ENCODE measurements at places on chromosomes 7 and 10.

DNA sequence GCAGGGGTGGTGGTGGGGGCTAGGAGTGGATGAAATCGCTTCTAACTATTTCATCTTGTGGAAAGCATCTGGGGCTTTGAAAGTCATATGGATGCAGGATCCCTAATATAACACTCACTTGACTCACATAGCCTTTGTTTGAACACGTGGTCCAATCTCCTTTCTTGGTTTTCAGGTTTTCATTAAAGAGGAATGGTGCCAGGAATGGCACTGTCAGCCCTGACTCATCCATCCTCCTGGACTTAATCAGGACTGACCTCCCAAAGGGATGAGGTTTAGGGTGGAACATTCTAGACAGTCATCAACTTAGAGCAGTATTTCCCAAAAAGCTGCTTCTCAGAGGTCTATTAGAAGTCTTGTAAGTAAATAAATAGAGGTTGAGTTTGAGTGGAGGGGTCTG is 162.0 kb upstream of the PLXNA4 start:
- H3K27me3 ChIP-seq: 0 out of 3 replicates have a peak, but pooled peaks cover 4% of the 10 kb centered on the region
- no peak overlapping the region for H3K4me3 ChIP-seq
- no peaks in the 10 kb centered on the region for H3K36me3 ChIP-seq
- no peak overlapping the region for H3K27ac ChIP-seq

- no peak for DNase-seq
- peaks cover 15% of the 10 kb centered on the region for H3K4me1 ChIP-seq
- peaks cover 1% of the 10 kb centered on the region for H3K36me3 ChIP-seq
- no peaks in the 10 kb centered on the region for H3K27me3 ChIP-seq
These were observed 14.9 kb downstream of the DUSP5 start for GRCh38 chr10:110512461-110513187.

GRCh38 chr10:61262486-61263261 is 190.5 kb downstream of the TMEM26 start:
- H3K36me3 ChIP-seq: no peaks in the 10 kb centered on the region
- H3K27ac ChIP-seq: no peak overlapping the region
- DNase-seq: no peak
- no peak overlapping the region for H3K4me3 ChIP-seq
- H3K27me3 ChIP-seq: no peaks in the 10 kb centered on the region

DNA sequence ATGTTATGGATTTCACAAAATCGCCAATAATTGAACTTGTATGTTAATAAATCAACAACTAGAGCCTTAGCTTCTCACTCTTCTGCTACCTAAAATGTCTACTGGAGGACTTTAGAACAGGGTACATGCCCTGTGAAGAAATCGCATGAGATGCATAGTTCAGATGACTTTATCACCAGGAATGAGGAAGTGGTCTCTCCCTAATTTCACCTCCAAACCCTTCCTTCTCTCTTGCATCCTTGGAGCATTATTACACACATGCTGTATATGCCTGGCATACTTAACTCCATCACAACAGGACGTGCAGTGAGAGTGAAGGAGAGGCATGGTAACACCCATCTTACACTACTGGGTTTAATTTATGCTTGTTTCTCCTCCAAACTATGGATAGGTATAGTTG is 27.8 kb downstream of the RHEB start:
- peaks cover 35% of the 10 kb centered on the region for H3K4me1 ChIP-seq
- no peaks in the 10 kb centered on the region for H3K27me3 ChIP-seq
- no peak overlapping the region for H3K4me3 ChIP-seq
- DNase-seq: peak; percentile 51
- H3K27ac ChIP-seq: no peak overlapping the region
- H3K36me3 ChIP-seq: 0 out of 2 replicates have a peak, but pooled peaks cover 3% of the 10 kb centered on the region

- no peak for DNase-seq
- H3K27me3 ChIP-seq: peaks cover 19% of the 10 kb centered on the region
- no peak overlapping the region for H3K27ac ChIP-seq
- no peaks in the 10 kb centered on the region for H3K36me3 ChIP-seq
- peaks cover 37% of the 10 kb centered on the region for H3K4me1 ChIP-seq
- no peak overlapping the region for H3K4me3 ChIP-seq
These were observed 2.6 kb downstream of the TLX1 start for GRCh38 chr10:101133489-101134298.

DNA sequence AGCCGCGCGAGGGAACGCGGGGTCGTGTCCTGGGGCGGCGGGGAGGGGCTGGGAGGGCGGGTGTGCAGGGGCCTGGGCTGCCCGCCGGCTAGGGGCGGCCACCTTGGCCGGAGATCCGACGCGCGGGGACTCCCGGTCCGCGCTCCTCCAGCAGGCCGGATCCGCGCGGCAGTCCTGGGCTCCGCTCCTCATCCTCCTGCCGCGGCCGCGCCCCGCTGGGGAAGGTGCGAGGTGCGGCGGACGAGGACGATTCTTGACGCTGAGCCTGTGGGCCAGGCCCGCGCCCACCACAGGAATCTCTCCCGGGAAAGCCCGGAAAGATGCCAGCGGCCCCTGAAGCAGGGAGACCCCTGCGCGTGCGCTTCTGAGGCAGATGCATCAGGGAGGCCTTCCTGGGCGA is 6.6 kb upstream of the OGDHL start:
- H3K27ac ChIP-seq: no peak overlapping the region
- DNase-seq: no peak
- H3K4me1 ChIP-seq: no peaks in the 10 kb centered on the region
- no peak overlapping the region for H3K4me3 ChIP-seq
- no peaks in the 10 kb centered on the region for H3K36me3 ChIP-seq

DNA sequence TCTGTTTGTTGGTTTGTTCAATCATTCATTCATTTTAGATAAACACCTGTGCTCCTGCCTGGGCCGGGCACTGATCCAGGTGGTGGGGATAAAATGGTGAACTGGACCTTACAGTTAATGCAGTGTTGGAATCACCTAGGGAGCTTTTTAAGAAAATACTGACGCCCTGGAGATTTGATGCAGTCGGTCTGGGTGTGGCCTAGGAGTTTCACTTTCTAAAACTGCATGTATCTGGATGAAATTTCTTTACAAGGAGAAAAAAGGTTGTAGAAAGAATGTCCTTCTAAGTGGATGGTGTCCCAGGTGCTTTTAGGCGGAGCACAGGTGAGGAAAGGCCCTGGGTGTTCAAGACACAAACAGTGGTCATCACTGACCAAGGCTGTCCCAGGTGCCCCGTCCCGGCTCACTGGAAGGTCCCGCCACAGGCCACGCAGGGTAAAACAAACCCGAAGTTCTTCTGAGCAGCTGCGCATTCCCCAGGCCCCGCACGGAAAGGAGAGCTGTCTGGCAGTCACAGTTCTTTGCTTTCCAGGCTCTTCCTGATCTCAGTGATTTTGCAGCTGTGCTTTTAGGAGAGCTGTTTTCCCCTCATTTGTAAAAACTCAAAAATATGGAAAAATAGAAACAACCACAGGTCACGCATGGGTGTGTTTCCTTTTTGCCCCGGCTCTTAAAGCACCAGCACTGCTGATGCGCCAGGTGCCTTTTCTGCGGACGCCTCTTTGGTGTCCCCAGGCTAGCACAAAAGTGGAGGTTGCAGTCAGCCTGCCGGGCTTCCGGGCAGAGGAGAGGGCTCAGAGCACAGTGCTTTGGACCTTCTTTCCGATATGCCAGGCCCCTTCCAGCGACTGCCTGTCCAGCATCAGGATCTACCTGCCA is 161.9 kb downstream of the GRK5 start:
- no peaks in the 10 kb centered on the region for H3K36me3 ChIP-seq
- no peak for DNase-seq

- H3K27me3 ChIP-seq: peaks cover 4% of the 10 kb centered on the region
- H3K4me3 ChIP-seq: peak overlapping the region; percentile 47
- DNase-seq: no peak
These were observed 34.0 kb upstream of the EBLN1 start for GRCh38 chr10:22251751-22252223.

- H3K4me3 ChIP-seq: no peak overlapping the region
- H3K27me3 ChIP-seq: no peaks in the 10 kb centered on the region
- DNase-seq: no peak
- H3K27ac ChIP-seq: no peak overlapping the region
- H3K36me3 ChIP-seq: no peaks in the 10 kb centered on the region
These were observed 99.7 kb downstream of the PLCE1 start for GRCh38 chr10:94093286-94093905.

DNA sequence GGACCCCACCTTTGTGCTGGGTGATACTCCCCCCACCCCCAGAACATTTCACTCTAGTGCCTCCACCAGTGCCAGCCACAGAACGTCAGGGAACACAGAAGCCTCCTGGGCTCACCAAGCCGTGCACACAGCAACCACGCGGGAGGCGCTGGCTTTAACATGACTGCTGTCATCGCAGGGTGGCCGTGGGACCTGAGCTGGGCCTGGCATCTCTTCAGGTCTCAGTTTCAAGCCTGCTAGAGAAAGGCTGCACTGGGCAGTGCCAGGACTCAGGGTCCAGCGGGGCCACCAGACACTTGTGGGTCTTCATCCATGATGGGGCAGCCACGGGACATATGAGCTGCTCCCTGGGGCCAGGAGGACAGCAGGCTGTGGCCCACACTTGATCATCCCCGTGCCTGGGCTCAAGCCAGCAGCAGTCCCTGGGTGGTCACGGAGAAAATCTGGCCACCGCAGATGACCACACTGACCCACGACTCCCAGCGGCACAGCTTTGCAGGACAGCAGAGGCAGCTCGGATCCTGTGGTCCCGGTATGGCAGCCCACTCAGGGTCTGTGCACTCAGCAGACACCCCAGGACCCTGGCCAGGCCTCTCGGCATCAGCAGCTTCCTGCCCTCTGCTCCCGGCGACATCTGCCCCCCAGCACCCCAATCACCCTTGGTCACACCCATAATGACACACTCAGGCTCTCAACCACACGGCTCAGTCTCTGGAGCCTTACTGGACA is 44.2 kb downstream of the CAMK2B start:
- no peaks in the 10 kb centered on the region for H3K36me3 ChIP-seq
- no peak for DNase-seq
- H3K27me3 ChIP-seq: peaks cover 61% of the 10 kb centered on the region
- H3K4me1 ChIP-seq: peaks cover 9% of the 10 kb centered on the region
- no peak overlapping the region for H3K4me3 ChIP-seq

DNA sequence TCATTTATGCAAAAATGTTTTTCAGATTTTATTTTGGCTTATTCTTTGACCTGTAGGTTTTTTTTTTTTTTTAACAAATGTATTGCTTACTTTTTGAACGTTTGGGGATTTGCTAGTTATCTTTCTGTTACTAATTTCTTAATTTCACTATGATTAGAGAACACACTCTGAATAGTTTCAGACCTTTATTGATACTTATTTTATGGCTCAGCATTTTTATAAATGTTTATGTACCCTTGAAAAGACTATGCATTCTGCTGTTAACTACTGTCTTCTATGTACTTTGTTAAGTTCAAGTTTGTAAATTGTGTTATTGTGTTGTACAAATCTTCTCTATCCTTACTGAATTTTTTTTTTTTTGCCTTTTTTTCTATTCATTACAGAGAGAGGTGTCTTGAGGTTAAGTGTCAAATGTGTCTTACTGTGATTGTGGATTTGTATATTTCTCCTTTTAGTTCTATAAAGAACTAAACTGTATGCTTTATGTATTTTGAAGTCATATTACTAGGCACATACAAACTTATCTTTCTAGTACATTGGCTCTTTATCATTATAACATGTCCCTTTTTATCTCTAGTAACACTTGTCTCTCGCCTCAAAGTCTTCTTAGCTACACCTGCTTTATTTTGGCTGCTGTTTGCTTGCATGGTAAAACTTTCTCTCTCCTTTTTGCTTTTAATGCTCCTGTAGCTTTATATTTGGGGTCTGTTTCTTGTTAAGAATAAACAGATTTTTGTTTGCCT is 8.1 kb downstream of the MKLN1 start:
- no peak for DNase-seq
- no peaks in the 10 kb centered on the region for H3K27me3 ChIP-seq
- H3K4me3 ChIP-seq: no peak overlapping the region
- no peak overlapping the region for H3K27ac ChIP-seq

- no peaks in the 10 kb centered on the region for H3K4me1 ChIP-seq
- DNase-seq: no peak
- H3K4me3 ChIP-seq: peak within 1 kb of the TSS; percentile 54
These were observed at the start of gene ICA1 for GRCh38 chr7:8261711-8262695. TSS of gene ICA1 (minus strand) at chr7:8262167. CDS start at chr7:8235926, 26,241 bp downstream.

- H3K4me3 ChIP-seq: no peak overlapping the region
- H3K4me1 ChIP-seq: no peaks in the 10 kb centered on the region
- peaks cover 20% of the 10 kb centered on the region for H3K27me3 ChIP-seq
- no peak overlapping the region for H3K27ac ChIP-seq
- no peak for DNase-seq
- H3K36me3 ChIP-seq: no peaks in the 10 kb centered on the region
These were observed 82.8 kb downstream of the GATA3 start for GRCh38 chr10:8137272-8137681.

DNA sequence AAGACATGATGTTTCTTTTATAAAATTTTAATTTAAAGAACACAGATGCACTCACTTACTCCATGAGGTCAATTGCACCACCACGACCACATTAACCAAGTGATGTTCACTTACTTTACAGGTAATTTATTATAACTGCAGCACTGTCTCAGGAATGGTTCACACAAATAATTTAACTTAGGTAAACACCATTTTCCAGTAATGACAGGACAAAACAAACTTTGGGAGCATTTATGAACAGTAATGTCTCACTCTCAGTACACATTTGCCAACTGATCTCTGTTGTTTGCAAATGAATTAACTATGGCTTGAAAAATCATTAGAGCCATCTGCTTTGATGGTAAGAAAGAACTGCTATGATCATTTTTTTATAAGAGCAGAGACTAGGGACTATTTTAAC is 150.4 kb downstream of the ETV1 start:
- H3K36me3 ChIP-seq: no peaks in the 10 kb centered on the region
- no peak overlapping the region for H3K27ac ChIP-seq
- H3K27me3 ChIP-seq: no peaks in the 10 kb centered on the region
- no peaks in the 10 kb centered on the region for H3K4me1 ChIP-seq
- DNase-seq: no peak

GRCh38 chr10:76887223-76888010 is 750.2 kb downstream of the KCNMA1 start:
- no peak overlapping the region for H3K27ac ChIP-seq
- no peaks in the 10 kb centered on the region for H3K36me3 ChIP-seq
- H3K27me3 ChIP-seq: peaks cover 28% of the 10 kb centered on the region
- DNase-seq: no peak

DNA sequence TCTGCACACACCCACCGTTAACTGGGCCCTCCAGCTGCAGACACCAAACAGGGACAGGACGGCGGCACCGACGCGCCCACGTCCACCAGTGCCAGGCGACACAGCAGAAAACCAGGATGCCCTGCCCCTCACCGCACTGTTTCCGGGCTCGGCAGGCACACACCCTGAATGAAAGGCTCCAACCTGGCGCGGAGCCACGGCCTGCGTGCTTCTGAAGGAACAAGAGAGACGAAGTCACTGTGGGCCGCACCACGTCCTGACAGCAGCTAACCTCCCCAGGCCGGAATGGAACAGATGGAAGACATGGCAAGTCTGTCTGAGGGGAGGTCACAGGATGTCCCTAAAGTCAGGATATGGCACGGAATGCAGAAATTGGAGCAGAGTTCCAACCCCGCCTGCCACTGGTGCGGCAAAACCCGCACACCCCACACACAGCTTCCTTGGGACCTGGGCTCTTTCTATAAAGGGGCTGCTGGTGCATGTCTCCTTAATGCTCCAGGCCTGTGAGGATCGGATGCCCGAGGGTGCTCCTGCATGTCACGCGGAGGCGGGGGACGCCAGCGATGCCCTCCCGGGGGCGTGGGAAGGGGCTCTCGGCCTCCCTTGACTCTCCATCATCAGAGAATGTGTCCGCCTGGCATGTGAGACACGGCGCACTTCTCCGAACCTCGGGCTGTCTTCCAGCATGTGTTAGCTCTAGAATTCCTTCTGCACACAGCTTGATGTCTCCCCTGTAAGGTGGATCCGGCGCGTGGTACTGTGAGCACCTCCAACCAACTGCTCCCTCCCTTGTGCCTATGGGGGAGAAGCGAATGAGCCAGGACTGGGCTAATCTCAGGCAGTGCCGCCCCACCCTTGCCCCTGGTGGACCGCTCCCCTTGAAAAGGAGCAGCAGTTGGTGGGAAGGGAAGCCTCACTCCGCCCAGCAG is 3.9 kb upstream of the GPER1 start:
- no peak for DNase-seq
- H3K36me3 ChIP-seq: peaks cover 15% of the 10 kb centered on the region
- no peak overlapping the region for H3K27ac ChIP-seq
- no peak overlapping the region for H3K4me3 ChIP-seq
- H3K4me1 ChIP-seq: peaks cover 63% of the 10 kb centered on the region

Data from HepG2 (cell line).